ENCODE measurements at places on chromosomes 4 and X.

GRCh38 chrX:19195243-19195610, 73.0 kb upstream of the ADGRG2 start:
- DNase-seq = no peak

GRCh38 chr4:112075906-112076305, 69.3 kb upstream of the FAM241A start:
- no peak for DNase-seq

DNA sequence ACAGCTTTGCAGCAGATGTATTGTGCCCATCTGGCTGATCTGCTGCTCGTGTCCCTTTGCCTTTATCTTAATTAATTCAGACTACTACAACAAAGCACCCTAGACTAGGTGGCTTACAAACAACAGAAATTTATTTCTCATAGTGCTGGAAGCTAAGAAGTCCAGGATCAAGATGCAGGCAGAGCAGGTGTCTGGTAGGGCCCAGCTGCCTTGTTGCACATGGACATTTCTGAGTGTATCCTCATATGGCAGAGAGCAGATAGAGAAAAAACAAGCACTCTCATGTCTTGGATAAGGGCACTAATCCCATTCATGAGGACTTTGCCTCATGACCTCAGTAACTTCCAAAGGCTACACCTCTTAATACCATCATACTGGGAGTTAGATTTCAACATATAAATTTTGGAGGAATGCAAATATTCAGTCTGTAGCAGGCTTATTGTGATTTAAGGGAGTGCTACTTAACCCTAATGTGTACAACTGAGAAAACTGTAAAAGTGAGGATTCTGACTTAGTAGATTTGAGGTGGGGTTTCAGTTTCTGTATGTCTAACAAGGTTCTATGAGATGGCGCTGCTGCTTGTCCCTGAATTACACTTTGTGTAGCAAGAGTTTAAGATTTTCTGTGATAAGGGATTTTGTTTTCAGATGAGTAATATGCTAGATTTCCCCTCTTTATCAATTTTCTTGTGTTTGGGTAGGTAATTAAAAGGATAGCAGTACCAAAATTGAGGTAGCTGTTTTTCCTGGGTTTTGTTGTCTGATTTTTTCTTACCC, 473.2 kb upstream of the TECRL start:
- no peak for DNase-seq

- no peak for DNase-seq
These were observed 143.7 kb downstream of the NAA11 start for GRCh38 chr4:79182209-79182608.

GRCh38 chr4:1531683-1532548, 125.7 kb upstream of the NKX1-1 start:
- DNase-seq = no peak

DNA sequence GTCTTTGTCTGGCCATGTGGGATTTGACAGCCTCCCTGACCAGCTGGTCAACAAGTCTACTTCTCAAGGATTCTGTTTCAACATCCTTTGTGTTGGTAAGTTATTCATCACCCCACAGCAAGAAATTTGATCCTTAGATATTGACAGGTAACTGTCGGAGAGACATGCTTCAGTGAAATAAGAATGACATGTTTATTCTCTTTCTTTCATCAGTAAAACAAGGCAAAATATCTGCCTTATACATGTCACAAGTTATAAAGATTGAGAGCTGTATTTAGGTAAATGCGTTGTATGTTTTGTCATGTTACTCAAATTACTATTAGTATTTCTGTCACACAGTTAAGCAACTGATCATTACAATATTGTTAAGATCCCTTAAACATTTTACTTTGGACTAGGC, 46.9 kb downstream of the SEPTIN11 start:
- DNase-seq = no peak

DNA sequence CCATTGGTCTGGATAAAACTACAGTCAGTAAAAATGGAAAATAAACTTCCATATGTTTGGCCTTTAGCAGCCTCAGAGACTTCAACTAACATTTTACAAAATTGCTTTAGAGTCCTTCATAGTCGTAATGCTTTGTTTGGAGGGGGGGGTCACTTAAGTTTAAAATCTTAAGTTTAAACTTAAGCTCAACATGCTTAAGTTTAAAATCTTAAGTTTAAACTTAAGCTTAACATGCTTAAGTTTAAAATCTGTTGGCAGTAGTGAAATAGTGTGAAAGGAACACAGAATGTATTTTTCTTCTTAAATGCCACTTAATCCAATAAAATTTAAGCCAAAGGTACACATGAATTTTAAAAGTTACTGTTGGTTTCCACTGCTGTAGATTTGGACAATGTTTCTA, 45.9 kb upstream of the UNC5C start:
- no peak for DNase-seq

GRCh38 chr4:5510504-5510903, 197.9 kb downstream of the EVC2 start:
- DNase-seq = no peak

DNA sequence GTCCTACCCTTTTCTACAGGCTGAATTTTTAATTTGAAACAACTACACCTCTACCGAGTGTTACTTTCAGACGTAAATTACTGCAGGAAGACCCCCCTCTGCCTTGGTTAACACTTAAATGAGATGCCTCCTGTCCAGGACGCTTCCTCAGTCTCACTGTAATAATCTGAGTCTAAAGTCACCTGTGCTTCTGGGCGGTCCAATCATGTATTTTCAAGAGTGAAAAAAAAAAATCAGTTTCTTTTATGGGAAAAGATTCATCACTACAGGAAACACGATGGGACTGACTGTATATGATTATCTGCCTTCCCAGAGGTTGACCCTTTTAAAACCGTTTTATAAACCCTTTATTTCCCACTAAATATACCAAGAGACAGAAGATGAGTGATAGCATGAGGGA, 776 bp downstream of the RBM47 start:
- no peak for DNase-seq

GRCh38 chr4:39812500-39812899, 114.6 kb downstream of the UBE2K start:
- no peak for DNase-seq

GRCh38 chr4:31592293-31592692, 872.1 kb downstream of the PCDH7 start:
- no peak for DNase-seq

DNA sequence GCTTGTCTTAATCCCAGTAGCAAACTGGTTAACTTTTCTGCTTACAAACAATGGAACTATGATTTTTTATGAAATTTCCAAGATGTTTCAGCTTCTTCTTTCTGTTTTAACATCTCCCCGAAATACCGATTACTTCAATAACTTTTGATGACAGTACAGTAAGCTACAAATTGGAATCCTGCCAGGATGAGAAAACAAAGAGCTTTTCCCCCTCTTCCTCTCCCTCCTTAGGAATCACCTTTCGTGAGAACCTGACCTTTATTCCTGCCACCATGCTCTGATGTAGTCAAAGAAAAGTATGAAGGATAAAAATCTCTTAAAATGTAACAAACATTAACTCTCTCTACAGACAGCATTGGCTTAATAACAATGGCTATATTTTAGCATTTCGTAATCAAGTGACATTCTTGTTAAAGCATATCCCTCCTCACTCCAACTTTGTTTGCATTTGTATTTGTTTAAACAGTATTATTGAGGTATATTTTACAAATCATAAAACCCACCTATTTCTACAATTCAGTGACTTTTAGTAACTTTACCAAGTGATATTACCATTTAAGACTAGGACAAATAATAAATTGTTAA, 148.7 kb upstream of the NAP1L5 start:
- no peak for DNase-seq

- no peak for DNase-seq
These were observed 178.7 kb downstream of the KDR start for GRCh38 chr4:54946741-54947140.

DNA sequence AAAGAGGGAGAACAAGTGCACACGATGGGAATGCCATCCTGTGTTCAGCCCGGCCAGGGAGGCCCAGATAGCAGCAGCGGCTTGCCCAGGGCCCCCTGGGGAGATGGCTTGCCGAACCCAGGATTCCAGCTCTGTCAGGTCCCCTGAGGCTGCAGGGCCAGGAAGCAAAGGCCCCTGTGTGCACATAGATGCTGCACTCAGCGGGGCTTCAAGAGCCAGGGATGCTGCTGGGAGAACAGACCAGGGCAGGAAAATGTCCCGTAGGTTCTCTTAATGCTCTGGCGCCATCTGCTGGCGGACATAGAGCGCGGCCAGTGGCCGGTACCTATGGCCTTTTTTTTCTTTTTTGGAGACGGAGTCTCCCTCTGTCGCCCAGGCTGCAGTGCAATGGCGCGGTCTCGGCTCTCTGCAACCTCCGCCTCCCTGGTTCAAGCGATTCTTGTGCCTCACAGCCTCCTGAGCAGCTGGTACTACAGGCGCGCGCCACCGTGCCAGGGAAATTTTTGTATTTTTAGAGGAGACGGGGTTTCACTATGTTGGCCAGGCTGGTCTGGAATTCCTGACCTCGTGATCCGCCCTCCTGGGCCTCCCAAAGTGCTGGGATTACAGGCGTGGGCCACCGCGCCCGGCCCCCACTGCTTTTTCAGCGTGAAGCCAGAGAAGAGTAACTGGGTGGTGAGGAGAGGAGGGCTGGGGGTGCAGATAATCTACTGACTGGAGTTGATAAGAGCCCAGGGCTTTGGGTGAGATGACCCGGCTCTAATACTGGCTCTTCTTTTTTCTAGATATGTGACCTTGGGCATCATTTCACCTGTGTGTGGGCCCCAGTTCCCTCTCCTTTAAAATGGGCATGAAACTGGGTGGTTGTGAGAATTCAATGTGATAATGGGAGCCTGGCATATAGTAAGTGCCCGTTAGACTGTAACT, 22.5 kb downstream of the MED28 start:
- no peak for DNase-seq

- DNase-seq = no peak
These were observed 207.6 kb upstream of the HCCS start for GRCh38 chrX:10903523-10903922.

DNA sequence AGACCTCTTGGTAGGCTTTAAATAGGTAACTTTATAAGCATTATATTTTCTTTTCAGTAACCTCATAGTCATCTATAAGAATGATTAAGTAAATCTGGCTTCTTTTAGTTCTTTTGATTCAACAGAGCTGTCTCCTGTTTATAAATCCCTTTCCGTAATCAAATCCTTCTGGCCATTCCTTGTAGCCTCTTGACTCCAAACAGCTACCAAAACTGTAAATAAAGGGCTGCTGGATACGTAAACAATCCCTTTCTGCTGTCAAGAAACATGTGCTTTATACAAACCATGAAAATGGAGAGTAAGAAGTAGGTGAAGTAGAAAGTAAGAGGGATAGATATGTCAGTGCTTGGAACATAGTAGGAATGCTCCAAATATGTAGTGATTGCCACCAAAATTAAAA, 183.2 kb upstream of the CASK start:
- no peak for DNase-seq

DNA sequence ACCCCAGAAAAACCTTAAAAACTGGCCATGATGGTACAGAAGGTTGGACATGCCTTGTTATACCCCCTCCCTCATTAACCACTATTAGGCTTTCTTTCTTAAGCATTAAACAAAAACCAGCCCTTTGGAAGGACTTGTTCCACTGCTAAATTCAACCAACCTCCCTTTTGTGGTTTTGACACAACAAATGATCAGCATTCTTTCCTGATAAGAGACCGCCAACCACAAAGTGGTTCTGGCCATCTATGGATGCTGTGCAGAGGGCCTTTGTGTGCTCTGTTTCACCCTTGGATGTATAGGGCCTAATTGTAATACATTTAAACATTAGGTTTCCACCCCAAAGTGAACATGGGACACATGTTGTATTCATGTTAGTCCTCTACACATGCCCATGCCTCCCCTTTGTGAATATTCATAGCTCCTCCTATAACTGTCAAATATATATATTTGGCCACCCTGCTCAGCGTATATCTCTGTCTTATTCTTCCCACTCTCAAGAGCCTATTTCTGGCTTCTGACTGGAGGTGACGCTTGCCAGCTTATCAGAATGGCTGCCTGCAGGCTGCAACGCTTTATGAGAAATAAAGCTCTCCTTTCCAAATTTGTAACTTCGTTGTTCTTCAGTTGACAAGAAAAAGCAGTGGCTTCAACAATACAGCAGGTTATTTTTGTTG, 126.6 kb downstream of the NPNT start:
- DNase-seq = no peak

DNA sequence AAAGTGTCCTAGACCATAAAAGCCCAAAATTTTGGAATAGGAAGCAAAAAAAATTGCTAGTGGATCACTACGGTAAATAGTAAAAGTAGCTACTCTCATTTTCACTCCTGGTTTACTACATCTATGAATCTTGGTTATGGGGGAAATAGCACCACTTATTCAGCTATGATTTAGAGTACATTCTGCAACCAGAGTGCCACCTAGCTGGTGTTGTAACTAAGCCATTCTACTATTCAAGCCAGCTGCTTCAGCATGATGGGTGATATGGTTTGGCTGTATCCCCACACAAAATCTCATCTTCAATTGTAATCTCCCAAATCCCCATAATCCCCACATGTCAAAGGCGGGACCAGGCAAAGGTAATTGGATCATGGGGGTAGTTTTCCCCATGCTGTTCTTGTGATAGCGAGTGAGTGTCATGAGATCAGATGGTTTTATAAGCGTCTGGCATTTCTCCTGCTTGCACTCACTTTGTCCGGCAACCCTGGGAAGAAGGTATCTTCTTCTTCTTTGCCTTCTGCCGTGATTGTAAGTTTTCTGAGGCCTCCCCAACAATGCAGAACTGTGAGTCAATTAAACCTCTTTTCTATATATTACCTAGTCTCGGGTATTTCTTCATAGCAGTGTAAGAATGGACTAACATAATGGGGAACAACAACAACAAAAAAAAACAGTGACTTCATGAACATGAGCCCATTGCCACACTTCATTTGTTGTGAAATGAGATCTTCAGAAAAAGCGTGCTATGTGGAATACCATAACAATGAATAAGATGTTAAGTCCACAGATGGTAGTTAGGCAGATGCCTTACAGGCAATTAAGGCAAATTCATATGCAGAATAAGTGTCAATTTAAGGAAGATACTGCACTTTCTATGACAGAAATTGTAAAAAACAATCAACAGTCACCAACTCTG, 280.1 kb downstream of the PABPC4L start:
- DNase-seq = no peak

DNA sequence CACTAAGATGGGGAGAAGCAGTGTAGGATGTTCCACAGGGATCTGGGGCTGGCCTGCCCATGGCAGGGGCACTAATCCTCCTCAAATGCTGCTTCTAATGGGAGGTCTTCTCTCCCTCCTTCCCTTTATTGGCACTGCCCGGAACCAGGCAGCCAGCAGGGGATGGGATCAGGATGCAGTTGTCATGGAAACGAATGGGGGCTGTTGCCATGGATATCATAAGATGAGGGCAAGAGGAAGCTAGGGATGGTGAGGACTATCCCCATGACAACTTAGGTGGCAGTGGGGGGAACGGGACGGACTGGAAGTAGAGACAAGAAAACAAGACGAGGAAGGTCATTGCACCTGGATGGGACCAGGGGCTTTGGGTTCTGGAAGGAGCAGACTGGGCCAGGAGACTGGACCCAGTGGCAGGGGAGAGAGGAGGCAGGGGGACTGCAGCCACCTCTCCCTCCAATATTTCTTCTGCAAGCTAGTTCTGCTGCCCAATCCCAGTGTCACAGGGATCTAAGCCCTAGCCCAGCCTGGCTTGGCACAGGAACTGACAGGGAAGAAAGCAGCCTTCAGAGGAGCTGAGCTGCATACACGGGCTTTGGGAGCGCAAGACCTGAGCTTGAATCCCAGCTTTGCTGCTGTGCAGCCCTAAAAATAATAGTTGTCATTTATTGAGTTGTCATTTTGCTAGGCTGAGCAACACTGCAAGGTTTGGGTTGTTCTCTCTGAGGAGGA, 19.0 kb downstream of the IQSEC2 start:
- DNase-seq = no peak

GRCh38 chr4:73874386-73874785, 5.2 kb downstream of the CXCL1 start:
- DNase-seq = no peak
